ENCODE measurements at places on chromosomes 2 and 18.
A peak's percentile ranks its signal among the peaks of the same experiment; 100 is the strongest.

DNA sequence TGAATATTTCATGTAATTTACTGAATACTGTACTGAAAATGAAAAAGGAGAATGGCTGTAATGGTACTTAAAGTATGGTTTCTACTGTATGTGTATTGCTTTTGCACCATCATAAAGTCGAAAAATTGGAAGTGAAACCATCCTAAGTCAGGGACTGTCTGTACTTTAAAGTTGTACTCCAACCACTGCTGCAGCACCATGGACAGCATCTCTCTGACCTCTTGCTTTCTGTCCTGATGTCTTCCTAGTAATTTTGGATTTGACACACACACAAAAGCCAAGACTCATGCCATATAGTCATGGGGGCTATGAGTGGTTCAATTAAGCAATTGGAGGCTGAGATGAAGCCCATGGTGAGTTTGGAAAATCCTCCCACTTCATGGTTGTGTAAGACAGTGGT, 256.3 kb upstream of the PKDCC start:
- no peak for DNase-seq

DNA sequence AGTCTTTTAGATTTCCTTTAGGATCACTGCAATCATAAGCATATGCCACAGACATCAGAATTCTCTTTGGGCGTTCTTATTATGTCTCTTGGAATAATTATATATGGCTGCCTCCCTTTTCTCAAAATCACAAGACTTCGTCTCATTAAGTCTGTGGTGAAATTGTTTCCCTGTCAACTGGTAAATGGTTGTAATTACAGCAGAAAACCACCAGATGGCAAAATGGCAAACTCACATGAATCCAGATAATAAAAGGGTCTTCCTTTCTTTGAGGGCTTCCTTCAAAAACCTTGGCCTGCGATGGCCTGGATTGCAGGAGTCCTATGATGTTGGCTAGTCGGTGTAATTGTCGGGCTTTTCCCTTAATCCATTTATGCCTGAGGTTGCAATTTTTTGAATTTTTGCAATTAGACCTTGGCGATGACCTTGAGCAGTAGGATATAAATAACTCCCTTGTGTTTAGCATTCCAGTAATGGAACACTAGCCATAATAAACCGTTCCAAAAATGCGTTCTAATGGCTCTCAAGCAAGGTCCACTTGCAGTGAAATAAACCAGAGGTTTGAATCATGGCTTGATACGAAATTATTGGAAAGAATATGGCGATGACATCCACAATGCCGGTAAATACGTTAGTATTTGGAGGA, 656.4 kb downstream of the MBD2 start:
- no peak for DNase-seq

GRCh38 chr18:2411381-2411960, 159.8 kb downstream of the METTL4 start:
- no peak for DNase-seq

- DNase-seq: no peak
These were observed 54.2 kb downstream of the LTBP1 start for GRCh38 chr2:33000986-33001385.

GRCh38 chr2:134429886-134430285, 176.0 kb downstream of the MGAT5 start:
- no peak for DNase-seq

DNA sequence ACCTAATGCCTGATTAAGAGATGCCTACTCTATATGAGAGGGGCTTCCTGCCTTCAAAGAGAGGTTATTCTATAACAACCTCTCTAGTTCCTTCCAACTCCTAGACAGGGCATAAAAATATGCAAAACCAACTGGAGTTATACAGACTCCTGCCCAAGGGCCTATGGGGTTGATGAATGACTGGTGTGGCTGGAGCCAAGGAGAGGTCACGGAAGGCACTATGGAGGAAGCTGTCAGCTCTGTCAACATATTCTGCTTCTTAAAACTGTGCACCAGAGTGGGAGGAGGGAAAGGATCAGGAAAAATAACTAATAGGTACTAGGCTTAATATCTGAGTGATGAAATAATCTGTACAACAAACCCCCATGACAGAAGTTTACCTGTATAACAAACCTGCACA, 120.9 kb upstream of the CDC42EP3 start:
- DNase-seq: no peak

DNA sequence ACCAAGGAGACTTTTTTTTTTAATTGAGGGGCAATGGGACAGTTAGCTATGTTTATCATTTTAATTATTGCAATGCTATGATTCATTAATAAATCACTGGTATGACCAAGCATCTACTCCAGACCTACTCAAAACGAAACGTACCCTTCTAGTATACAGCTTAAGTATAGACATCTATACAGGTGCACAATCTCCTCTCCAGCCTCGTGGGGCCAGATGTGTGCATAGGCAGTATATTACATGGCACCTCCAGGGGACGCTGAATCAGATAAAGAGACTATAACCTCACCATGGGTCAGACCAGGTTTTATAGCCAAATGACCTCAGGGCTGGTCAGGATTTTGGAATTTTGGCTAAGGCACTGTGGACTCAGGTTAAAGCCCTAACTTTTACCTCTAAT, 86.6 kb downstream of the SS18 start:
- no peak for DNase-seq

DNA sequence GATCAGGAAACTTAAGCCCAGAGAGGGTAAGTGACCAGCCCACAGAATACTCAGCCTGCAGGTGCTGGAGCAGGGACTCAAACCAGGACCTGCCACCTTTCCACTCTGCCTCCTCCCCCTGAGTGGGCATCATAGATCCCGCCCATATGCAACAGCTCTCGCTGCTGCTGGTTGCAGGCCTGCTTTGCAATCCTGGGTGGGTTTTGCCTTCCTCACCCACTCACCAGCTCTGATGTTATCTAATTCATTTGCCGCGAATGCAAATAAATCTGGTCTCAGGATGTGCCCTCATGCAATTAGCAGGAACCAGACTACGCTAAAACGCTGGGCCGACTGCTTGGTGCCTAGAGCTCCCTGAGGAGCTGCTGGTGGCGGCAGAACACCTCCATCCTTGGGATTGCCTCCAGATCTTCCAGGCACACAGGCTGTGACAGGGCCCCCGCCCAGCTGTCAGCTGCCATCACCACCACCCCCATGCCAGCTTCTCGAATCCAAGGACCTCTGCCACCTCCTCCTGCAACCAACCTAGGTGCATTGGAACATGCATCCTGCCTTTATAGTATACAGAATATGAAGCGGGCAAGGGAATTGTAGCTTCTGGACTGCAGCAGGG, 28.8 kb downstream of the CNGA3 start:
- no peak for DNase-seq

- DNase-seq: no peak
These were observed 104.7 kb downstream of the CD226 start for GRCh38 chr18:69843015-69843414.

GRCh38 chr18:51622702-51623101, 425.2 kb upstream of the MEX3C start:
- DNase-seq: no peak

- DNase-seq: no peak
These were observed 116.6 kb downstream of the PRPF40A start for GRCh38 chr2:152600697-152601096.

- DNase-seq: no peak
These were observed 143.1 kb upstream of the FBXO11 start for GRCh38 chr2:48049371-48049770.

DNA sequence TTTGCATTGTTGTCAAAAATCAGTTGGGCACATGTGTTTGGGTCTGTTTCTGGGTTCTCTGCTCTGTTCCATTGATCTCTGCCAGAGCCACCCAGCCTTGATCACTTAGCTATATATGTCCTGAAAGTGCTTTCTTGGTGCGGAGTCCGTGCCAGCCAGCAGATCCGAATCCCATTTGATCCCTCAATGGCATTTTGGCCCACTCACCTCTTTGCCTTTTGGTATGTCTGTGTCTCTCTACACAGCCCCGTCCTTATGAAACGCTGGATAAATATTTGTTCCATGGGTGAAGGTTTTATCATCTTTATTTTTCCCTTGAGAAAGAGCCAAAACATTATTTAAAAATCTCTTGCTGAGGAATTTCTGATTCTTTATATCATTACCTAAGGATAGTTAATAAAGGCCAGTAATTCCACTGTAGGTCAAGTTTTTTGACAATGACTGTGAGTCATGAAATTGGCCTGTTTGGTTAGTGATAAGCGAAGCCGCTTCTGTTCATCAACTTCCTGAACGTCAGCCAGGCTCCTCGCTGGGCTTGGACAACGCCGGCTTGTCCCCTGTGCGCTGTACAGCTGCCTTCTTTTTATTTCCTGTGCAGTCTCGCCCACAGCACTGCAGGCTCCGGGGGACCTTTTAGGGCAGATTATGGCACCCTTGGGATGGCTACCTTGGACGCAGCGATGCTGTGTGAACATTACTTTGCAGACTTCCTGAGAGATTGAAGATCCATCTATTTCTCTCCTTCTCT, 24.9 kb downstream of the MTCL1 start:
- no peak for DNase-seq

DNA sequence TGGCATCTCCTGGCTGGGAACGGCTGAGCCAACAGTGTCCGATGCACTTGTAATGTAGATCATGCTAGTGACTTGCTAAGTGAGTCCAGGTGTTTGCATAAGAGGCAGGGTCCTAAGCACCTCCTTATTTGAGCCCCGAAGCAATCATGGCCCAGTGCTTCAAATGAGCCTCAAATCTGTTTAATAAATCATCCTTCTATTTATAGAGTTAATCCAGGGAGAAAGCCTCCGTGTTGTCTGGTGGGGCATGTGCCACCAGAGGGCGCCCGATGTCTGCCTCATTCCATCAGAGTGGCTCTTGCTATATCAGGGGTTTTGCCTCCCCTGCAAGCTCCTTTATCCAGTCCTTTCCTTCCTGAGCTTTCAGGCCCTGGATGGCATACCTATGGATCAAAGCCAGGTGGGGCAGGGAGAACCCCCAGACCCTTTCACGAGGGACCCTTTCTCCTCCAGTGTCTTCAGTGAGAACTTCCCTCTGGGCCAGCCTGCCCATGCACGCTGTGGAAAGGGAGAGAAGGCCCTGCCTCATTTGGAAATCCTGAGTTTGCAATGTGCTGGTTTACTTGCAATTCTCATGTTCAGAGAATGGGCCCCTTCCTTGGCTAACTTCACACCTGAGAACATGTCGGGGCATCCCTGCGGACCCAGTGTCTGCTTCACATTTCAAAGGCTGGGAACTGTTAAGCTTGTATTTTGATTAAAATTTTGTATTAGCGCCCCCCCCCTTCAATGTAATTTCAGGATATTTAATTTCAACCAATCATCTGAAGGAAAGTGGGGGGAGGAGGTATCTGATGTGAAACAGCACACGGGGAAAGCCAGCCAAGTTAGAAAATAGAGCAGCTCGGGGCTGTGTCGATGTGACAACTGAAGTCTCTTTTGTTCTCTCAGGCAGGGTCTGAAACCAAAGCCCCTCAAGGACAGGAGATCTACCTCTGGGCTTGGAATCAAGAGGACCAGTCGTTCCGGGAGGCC, 39.7 kb downstream of the RDH14 start:
- DNase-seq: peak; percentile 44

- DNase-seq: no peak
These were observed 367.4 kb downstream of the NCKAP5 start for GRCh38 chr2:133200684-133201421.

DNA sequence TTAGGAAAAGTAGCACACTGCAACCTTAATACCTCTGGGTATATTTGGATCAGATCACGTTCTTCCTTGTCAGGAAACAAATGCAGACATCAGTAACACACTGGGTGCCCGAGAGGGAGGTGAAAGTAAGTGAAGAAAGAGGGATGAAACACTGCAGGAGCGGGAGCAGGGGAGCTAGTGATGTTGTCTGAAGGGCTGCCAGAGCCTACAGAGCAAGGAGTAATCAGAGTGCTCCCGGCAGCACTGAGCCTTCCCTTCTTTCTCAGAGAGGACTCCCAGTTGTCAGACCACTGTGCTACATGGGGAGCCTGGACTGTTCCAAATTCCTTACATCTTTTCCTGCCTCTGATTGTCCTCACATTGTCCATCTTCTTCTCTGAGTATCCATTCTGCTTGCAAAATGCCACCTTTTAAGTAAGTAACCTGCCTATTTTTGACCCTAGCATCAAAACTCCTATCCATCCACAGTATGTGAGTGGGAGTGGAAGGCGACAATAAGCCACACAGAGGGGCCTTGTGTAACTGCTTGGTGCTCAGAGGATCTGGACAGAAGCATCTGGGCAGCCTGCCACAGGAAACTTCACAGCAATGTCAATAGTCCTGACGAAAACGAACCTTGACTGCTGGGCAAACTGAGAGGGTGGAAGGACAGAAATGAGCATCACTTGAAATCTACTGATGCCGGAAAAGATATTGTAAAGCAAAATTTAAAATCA, 10.8 kb upstream of the NAB1 start:
- DNase-seq: no peak

DNA sequence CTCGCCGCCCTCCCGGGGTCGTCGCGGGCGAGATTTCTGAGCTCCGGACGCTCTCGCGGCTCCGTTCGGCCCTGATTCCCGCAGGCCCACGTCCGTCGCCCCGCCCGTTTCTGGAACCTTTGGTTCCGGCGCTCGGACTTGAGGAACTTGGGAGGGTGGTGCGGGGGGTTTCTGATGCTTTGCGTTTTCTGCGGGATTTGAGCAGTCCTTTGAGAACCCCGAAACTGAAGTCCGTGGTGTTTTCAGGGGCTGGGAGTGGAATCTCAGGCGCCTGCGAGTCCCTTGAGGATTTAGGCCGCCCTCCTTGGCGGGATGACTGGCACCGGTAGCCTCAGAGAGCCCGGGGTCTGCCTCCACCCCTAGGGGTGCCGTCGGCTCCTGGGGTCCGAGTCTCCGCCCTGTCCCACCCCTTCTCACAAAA, 336 bp downstream of the THNSL2 start:
- no peak for DNase-seq

DNA sequence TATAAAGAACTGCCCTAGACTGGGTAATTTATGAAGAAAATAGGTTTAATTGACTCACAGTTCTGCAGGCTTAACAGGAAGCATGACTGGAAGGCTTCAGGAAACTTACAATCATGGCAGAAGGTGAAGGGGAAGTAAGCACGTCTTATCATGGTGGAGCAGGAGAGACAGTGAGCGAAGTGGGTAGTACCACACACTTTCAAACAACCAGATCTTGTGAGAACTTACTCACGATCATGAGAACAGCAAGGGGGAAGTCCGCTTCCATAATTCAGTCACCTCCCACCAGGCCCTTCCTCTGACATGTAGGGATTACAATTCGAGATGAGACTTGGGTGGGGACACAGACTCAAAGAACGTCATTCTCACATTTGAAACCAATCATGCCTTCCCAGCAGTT, 260.1 kb upstream of the FAM98A start:
- no peak for DNase-seq

GRCh38 chr2:98327776-98328175, 18.5 kb upstream of the CNGA3 start:
- DNase-seq: no peak

GRCh38 chr2:138058427-138058826, 94.2 kb downstream of the HNMT start:
- DNase-seq: no peak

DNA sequence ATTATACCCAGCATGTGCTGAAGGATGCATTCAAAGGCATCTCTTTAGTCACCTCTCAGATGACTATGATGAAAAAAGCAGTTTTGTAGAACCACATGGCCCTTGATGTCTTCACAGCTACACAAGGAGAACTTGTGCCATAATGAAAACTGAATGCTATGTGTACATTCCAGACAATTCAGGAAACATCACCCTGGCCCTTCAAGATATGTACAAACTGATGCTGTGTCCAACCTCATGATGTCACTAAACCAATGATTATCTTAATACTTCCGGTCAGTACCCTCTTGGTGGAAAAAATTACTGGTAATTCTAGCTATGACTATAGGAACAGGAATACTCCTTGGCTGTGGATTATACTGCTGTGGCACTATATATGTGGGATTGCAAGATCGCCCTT, 20.0 kb downstream of the DUSP11 start:
- DNase-seq: no peak

- DNase-seq: no peak
These were observed 567.0 kb upstream of the SOX11 start for GRCh38 chr2:5125017-5125730.
